CD4-positive, alpha-beta T cell treated with Interleukin-21 for 1 hour (primary cell): ENCODE measurements at places on chromosomes 2 and 18.

DNA sequence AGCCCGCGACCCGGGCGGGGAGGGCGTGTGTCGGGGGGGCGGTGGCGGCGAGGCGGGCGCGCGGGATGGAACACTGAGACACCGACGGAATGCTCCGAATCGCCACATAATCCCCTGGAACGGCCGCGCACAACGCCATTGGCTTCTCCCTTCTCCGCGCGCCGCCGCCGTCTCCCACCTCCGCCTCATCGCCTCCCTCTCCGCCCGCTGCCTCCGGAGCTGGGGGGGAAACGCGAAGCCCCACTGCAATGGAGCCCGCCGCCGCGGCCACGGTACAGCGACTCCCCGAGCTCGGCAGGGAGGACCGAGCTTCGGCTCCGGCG lies at the start of gene PHLPP1:
Gene PHLPP1 (plus strand): TSS at position 106 of the 323 bp plus-strand sequence. CDS start 143 bp downstream, at position 249.
- DNase-seq, result no peak

- no peak for DNase-seq
Observed at GRCh38 chr2:158903711-158904405, 64.6 kb upstream of the TANC1 start.

- no peak for DNase-seq
Observed at GRCh38 chr2:6832596-6833299, 33.0 kb downstream of the CMPK2 start.

DNA sequence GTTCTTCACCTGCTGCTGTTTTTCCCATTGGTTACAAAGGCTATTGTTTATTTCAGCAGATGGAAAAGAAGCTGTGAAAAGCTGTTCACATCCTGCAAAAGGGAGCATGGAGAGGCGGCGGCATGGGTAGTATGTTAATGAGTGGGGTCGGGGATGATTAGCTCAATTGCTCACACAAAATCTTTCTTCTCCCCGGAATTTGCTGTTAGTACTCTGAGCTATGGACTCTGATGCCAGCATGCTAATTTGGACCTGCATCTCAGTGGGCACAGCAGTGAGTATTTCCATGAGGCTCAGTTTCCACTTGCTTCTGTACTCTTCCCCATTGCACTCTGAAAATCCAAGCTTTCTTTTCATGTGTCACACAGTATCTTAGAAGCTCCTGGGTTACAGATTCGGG lies 61.6 kb downstream of the DNER start:
- DNase-seq, result no peak

DNA sequence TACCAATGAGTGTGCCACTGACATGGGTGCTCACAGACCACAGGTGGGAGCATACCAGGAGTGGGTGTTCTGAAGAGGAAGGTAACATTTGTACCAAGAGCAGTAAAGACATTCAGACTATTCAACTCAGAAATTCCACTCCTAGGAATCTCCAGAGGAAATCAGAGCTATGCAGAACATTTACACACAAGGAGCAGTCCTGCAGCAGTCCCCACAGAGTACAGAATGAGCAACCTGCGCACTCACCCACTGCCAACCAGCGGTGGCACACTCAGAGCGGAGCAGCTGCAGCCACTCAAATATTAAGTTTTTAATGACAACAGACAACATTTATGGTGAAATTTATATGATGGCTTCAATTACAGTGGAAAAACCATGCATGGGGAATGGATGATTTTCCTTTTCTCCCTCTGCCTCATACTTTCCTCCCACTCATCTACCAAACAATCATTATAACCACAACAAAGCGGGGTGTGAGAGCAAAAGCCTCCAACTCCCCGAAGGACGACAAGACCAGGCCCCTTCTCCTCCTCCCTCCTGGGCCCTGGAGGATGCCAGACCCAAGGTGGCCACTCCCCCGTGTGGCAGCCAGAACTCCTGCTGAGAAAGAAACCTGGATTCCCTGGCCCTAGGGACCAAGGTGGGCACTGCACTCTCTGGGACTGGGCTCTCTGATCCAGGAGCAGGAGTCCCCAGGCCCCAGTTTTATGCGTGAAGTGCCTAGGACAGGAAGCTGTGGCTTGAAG lies 5.4 kb downstream of the HS6ST1 start:
- DNase-seq, result no peak

DNA sequence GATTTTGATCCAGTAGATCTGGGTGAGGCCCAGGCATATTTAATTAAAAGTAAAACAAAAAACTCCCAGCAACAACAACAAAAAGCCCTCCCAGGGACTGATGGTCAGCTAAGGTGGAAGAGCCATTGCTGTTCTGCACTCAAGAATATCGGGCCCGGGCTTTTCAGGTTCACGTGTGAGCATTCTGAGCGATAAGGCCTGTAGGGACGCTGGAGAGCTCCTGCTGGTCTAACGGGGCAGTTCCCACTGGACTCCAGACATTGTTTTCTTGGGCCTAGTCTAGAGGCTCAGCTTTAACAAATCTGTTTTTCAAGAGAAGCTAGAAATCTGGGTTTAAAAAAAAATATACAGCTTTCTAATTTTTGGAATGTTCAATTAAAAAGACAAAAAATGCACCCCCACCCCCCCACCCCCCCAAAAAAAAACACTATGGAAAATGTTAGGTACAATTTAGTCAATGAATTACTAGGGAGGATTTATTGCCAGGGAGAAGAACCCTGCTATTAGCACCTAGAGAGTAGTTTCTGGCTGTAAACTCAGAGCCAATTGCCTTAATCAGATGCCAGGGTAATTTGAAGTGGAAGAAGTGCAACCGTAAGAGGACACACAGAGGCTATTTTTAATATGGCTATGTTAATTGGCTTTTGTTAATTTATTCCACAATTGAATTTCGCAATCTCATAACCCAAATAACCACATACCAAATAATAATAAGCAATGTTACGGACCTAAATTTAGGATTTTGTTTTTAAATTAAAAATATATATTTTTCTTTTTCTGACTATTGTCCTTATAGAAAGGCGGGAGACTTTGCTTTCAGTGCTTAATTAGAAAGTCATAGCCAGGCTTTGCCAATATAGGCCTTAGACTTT lies 78.9 kb downstream of the MAP4K4 start:
- DNase-seq, result no peak

- peak; percentile 53 for DNase-seq
Observed at GRCh38 chr2:225041851-225042799, at the start of gene DOCK10. Gene DOCK10, minus strand, starts transcription at chr2:225042468. Its CDS starts 94 bp downstream, at chr2:225042374.

DNA sequence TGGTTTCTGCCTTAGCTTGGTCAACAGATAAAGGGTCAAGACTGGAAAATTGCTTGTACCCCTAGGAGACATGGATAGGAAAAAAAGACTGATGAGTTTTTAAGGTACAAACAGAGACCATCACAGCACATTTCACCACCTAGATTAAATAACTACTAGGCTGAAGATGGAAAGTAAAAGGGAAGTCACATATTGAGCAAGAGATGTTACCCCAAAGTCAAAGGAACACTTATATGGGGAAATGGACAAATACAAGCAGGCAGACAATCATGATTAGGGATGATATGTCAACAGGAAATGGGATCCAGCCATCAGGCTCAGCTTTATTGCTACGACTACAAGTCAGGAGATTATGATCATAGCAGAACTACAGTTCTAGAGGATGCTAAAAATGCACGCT lies 1643.1 kb upstream of the CELF4 start:
- no peak for DNase-seq

GRCh38 chr2:70946832-70947442 lies 11.2 kb downstream of the ATP6V1B1 start:
- DNase-seq, result peak; percentile 57

- no peak for DNase-seq
Observed at GRCh38 chr2:191249156-191249813, 4.1 kb downstream of the MYO1B start.

- peak; percentile 60 for DNase-seq
Observed at GRCh38 chr2:105747991-105748390, 3.3 kb downstream of the NCK2 start.

DNA sequence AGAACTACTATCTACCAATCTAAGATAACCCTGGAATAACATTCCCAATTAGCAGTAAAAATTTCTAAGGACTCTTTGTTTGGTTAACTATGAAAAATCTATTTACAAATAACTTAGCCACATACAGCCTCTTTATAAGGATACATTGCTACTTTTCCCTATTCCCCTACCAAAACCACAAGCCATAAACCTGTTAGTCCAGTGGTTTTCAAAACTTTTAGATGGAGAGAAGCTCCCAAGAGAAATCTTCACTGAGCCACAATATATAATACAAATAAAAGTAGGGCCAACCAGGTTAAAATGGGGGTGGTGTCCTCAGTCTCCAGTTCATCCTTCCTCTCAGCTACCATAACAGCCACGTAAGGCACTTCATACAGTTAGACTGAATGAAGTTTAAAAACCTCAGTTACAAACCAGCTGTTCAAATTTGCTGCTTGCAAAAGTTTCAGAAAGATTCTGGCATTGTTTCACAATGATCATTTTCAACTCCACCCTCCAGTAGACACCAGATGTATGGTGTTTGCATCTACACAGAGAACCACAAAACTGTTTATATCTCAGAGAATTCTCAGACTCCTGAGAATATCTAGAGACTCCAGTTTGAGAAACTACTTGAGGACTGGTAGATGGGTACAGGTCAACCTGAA lies 26.0 kb downstream of the SOS1 start:
- DNase-seq, result no peak

DNA sequence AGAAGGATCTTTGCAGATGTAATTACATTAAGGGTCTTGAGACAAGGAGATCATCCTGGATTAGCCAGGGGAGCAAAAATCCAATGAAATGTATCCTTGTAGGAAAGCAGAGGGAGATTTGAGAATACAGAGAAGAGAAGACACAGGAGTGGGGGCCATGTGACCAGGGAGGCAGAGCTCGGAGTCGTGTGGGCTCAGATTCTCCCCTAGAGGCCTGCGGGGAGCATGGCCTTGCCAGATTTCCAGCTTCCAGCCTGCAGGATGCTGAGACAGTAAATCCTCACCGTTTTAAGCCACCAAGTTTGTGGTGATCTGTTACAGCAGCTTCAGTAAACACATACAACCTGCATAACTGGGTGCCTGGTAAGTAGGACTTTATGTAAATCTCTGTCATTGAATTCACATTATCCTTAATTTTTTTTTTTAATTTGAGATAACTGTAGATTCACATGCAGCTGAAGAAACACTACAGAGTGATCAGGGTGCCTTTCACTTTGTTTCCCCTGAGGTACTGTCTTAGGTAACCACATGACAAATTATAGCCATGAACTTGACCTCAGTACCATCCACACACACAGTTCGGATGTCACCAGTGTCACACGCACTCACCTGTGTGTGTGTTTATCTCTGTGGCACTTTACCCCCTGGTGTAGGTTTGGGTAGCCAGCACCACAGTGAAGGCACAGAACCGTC lies 138.4 kb upstream of the HDAC4 start:
- DNase-seq, result no peak

DNA sequence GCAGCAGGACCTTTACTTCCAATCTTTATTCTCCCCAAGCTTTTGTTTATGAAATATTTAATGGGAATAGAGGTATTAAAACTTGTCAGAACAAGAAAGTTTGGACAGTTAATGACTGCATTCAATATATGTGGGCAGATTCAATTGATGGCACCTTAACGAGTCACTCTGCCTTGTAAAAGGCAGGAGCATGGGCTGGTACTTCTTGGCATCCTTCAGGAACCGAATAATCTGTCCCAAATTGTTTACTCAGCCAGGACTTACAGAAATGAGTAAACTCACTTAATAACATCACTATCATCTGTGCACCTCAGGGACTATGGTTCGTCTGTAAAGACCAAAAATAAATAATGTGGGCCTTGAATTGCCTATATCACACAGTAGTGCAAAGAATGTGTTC lies 1280.3 kb upstream of the TMEFF2 start:
- DNase-seq, result no peak

- no peak for DNase-seq
Observed at GRCh38 chr18:76647322-76647721, 152.3 kb upstream of the ZNF516 start.

GRCh38 chr2:176581557-176582165 lies 312.4 kb downstream of the MTX2 start:
- no peak for DNase-seq

GRCh38 chr2:178796079-178796677 lies 11.0 kb downstream of the TTN start:
- DNase-seq, result peak; percentile 22

GRCh38 chr2:209663139-209663538 lies 108.5 kb upstream of the UNC80 start:
- DNase-seq, result no peak

- DNase-seq, result no peak
Observed at GRCh38 chr18:73340135-73340977, 472.6 kb upstream of the NETO1 start.

DNA sequence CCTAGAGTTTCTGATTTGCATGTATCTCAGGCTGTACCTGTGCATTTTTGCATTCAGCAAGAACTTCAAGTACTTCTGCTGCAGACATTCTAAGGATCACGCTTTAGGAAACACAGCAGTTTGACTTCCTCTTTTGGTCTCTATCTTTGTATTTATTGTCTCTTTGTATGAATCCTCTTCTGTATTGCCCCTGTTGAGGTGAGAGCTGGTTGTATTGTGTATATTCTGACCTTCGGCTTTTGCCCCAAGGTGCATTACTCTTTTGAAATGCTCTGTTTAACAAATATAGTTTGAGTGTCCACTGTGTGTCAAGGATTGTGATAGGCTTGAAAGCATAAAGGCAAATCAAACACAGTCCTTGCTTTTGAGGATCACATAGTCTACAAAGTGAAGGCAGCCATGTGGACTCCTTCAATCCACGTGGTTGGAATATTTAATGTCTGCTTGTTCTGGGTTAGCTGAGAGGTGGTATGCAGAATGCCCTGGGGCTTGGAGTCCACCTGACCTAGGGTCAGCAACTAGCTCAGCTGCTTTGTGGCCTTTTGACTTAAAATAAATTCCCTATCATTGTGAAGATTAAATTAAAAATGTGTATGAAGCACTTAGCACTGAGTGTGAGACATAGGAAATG lies 108.1 kb downstream of the LYPD6 start:
- no peak for DNase-seq

GRCh38 chr18:21714474-21714873 lies 9.9 kb upstream of the ABHD3 start:
- DNase-seq, result no peak

DNA sequence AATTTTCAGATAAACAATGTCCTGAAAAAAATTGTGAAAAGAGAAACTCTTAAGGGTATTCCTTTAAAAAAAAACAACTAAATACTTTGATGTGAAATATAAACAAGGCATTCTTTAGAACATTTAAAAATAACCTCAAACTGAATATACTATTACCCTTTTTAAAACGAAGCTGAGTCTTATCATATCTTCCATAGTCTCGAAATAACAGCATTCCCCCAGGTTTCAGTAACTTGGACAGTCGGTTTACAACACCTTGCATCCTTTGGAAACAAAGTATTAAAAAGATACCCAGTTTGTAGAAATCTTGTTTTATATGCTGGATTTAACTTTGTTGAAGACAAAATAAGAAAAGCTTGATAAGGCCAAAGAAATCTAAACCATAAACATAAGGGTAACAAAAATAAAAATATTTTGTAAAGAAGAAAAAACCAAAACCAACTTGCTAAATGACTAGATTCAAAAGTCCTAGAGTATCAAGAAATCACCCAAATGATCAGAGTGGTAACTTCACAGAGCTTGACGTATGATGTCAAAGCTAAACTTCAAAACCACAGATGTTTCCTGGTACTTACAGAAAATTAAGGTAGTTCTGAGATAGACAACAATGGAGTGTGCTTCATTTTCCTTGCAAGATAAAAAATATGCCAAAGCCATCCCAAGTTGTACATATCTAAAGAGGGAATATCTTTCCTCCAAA lies 107.8 kb downstream of the METTL8 start:
- peak; percentile 64 for DNase-seq

GRCh38 chr2:2735041-2735440 lies 404.0 kb upstream of the MYT1L start:
- DNase-seq, result no peak

GRCh38 chr2:181178823-181179412 lies 198.5 kb downstream of the UBE2E3 start:
- DNase-seq, result peak; percentile 65

- DNase-seq, result no peak
Observed at GRCh38 chr18:77346208-77346810, 96.7 kb downstream of the GALR1 start.
